Choroid plexus epithelial cell (primary cell): ENCODE measurements at places on chromosomes 2 and 18.

GRCh38 chr2:237662671-237663093, 35.3 kb downstream of the LRRFIP1 start:
- DNase-seq: peak; percentile 96

GRCh38 chr2:10452312-10452711, 4.2 kb upstream of the ODC1 start:
- DNase-seq: peak; percentile 60

DNA sequence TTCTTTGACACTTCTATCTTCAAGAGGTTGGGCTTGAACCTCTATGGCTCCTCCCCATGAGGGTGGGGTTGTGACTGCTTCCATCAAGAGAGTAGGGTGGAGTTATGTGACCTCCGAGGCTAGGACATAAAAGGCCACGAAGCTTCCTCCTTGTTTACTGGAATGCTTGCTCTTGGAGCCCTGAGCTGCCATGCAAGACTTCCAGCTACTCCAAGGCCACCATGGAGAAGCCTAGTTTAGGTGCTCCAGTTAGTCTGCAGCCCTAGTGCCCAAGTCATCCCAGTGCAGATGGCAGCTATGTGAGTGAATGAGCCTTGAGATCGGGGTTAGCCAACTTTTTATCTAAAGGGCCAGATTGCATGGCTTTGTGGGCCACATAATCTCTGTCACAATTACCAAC, 2.4 kb upstream of the MERTK start:
- DNase-seq: no peak

DNA sequence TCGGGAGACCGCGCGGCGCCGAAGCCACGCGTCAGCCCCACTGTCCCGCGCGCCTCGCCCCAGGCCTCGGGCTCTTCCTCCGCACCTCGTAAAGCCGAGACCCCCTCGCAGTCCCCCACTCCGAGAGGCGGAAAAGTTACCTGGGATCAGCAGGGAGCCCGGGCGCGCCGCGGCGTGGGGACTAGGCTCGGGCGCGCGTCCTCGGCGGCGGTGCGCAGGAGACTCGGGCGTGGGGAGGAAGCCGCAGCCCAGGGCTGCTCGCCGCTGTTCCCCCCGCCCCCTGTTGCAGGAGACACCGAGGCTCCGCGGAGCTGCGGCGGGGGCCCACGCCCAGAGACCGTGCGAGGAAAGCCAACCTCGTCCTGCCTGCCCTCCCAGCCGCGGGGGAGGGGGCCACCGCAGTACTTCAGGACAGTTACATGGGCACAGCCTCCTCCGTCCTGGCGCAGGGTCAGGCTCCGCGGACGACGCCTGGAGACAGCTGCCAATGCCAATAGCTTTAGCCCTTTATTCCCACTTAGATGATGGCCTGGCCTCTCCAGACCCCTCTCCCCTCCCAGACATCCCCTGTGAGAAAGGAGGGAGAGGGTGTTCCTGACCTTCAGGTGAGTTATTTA, at the start of gene EPB41L3:
TSS of gene EPB41L3 (minus strand) at position 225 of the 617 bp plus-strand sequence. CDS start 54,814 bp downstream, outside the sequence.
- DNase-seq: peak; percentile 48

DNA sequence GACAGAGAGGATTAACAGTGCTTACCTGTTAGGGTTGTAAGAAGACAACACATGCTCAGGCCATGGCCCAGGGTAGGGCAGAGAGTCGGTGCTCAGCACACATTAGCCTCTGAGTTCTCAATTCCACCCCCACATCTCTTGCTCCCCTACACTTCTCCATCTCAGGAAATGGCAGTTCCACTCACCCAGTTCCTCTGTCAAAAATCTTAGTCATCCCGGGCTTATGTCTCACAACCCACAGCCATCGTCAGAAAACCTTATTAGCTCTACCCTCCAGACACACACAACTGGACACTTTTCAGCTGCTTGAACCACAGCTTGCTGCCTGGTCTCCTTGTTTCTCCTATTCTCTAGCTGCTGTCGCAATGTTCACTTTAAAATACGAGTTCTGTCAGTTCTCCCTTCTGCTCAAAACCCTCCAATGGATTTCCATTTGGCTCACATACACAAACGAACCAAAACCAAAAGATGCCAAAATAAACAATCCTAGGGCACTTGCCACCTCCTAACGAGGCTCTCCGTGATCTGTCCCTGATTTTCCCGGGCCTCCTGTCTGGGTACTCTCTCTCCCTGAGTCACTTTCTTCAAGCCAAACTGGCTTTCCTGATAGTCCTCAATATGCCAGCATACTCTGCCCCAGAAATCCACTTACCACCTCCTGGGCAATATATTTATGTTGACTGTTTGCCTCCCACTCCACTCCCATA, 89.7 kb downstream of the KCTD1 start:
- no peak for DNase-seq
